ENCODE measurements at places on chromosomes 16 and 17. TPM values are rescaled to one million over a fixed set of nuclear protein-coding genes. Genes with fewer than 3 reads are reported as not detected.

ABCC6 gene
- total RNA-seq, result 0.81 TPM

MYH3 gene
- total RNA-seq, result 4.2 TPM

DNA sequence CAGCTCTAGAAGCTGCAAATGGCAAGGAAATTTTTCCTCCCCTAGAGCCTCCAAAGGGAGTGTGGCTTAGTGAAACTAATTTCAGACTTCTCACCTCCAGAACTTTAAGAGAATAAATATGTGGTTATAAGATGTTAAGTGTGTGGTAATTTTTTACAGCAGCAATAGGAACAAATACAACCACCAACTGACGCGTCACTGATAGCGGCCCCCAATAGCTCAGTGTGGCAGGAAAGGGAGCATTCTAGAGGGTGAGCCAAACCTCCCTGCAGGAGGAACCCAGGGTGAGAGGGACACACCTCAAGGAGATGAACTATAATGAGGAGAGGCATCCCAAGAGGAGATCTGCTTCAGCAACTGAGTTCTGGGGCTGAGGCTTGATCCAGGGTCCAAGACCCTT lies 4.0 kb downstream of the CCL4 start:
- no peak for DNase-seq

DNA sequence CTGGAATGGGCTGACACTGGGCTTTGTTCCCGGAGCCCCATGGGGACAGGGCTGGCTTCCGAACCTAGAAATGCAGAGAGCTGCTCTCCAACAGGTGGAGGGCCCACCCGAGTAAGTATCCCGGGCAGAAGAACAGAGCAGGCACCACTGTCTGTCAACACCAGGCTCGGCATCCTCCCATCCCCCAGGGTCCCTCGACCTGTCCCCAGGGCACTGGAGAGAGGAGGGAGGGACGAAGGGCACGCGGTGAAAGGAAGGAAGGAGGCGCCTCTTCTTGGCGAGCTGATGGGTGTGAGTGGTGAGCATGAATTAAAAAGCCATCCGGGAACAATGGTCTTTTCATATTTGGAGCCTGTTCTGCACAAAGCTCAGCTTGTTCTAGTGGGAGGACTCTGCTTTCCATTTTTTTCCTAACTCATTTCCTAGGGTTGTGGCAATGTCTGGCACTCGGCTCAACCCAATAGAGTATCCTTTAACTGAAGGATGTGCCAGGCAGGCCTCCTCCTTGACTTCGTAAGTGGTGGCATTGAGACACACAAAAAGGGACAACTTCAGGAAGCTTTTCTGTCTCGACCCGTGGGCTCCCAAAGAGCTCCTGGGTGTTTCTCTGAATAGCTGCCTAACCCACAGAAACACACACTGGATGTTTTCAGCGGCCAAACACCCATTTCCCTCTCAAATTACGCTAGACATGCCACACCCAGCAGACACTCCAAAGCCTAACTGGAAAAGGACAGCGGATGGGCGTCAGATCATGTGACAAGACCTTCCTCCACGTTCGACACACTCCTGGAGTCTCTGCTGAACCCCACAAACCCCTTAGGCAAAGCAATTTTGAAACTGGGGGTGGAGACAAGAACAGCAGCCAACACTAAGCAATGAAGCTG lies 47.7 kb downstream of the ZFHX3 start:
- DNase-seq, result no peak

GRCh38 chr16:64638766-64639165 lies 483.1 kb downstream of the CDH11 start:
- no peak for DNase-seq

DNA sequence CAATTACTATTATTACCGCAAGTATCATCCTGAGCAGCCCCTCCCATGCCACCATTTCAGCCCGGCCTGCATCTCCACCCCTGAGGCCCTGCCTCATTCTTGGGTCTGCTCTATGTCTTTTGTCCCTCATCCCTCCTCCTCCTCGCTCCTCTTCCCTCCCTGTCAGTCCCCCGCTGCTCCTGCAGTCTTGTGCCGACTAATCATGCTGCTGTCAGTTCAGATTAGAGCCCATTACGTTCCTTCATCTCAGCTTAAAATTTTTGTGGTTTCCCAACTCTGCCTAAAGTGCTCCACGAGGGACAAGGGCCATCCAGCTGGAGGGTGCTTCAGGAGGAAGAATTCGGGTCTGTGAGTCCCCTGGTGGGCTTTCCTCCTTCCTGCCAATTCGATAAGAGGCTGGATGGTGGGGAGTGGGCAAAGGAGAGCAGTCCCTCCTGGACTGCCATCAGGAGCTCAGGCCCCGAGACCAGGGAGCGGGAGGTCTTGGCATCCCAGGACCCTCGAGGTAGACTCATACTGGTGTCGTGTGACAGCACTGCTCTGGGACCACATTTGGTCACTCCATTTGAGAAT lies 32.9 kb upstream of the GOSR2 start:
- peak; percentile 60 for DNase-seq

- DNase-seq, result peak; percentile 29
These were observed 188.6 kb upstream of the PSMD7 start for GRCh38 chr16:74107795-74108610.

DNA sequence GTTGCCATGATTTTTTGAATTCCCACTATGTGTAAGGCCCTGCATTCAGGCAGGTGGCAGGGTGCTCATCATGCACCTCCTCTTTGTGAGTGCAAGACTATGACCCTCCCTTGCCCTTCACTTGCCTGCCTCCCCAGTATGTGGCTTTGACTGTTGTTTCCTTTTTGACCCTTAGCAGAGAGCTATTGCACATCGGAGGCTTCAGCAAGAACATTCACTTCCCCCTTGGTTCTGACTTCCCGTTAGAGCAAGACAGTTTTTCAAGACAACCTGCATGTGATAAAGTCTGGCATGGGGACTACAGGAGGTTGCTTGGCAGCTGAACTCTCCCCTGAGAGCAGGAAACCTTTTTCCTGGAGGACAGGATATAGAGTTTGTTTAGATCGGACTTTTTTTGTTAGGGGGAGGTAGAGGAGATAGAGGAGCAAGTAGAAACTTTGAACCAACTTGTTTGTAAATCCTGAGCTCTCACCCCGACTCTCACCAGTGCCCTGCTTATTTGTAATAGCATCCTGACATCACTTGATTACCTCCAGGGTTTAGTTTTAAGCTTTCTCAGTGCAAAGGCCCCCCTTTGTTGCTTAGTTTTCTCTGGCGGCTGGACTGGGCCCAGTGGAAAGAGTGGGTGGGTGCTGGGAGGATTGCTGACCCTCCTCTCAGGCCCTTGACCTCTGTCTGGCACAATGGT lies 34.3 kb downstream of the LIMD2 start:
- DNase-seq, result no peak
